A549 treated with Mapracorat at 1 μM for 4 hours (cell line): ENCODE measurements at places on chromosomes 6 and 20. TPM values are rescaled to one million over a fixed set of nuclear protein-coding genes. Genes with fewer than 3 reads are reported as not detected.

The DEFB110 gene
- not detected in 5 replicates for total RNA-seq

The PRSS35 gene
- total RNA-seq = 0.07 TPM in 1 of 5 replicates, not detected in the others

The MAP7 gene
- total RNA-seq = 18.8 to 23.9 TPM (median 21.7 TPM) in 5 replicates

The HELZ2 gene
- 15.8 to 24.2 TPM (median 22.2 TPM) in 5 replicates for total RNA-seq

The ZNF165 gene
- total RNA-seq = 0.58 to 1.2 TPM (median 0.74 TPM) in 5 replicates

The ETV7 gene
- total RNA-seq = 0.10 to 0.26 TPM (median 0.15 TPM) in 4 of 5 replicates, not detected in the other

The CD93 gene
- not detected in 5 replicates for total RNA-seq

The ACSS1 gene
- total RNA-seq = 11.5 to 17.1 TPM (median 15.7 TPM) in 5 replicates

The GPX5 gene
- not detected in 5 replicates for total RNA-seq

The ESR1 gene
- total RNA-seq = 0.02 TPM in 1 of 5 replicates, not detected in the others

The SLC17A9 gene
- total RNA-seq = 0.06 to 0.18 TPM (median 0.09 TPM) in 3 of 5 replicates, not detected in the others

The EPPIN gene
- not detected in 5 replicates for total RNA-seq

The C2 gene
- total RNA-seq = 0.26 to 0.46 TPM (median 0.31 TPM) in 5 replicates

The OOEP gene
- not detected in 5 replicates for total RNA-seq

The OGFRL1 gene
- 4.7 to 6.5 TPM (median 5.6 TPM) in 5 replicates for total RNA-seq

The TCP11 gene
- total RNA-seq = not detected in 5 replicates

The MUCL3 gene
- total RNA-seq = 0.08 to 0.20 TPM (median 0.12 TPM) in 5 replicates

The PTCRA gene
- total RNA-seq = not detected in 5 replicates

The CALHM4 gene
- total RNA-seq = not detected in 5 replicates

The GSTA2 gene
- total RNA-seq = not detected in 5 replicates

The CTAGE9 gene
- total RNA-seq = not detected in 5 replicates

The E2F3 gene
- 11.2 to 12.5 TPM (median 11.8 TPM) in 5 replicates for total RNA-seq

The CFB gene
- 1.9 to 2.3 TPM (median 2.0 TPM) in 5 replicates for total RNA-seq

The TRIM40 gene
- total RNA-seq = not detected in 5 replicates

The MRPS26 gene
- total RNA-seq = 107 to 165 TPM (median 150 TPM) in 5 replicates

The PKIB gene
- 0.51 to 1.0 TPM (median 0.54 TPM) in 5 replicates for total RNA-seq

The AVP gene
- not detected in 5 replicates for total RNA-seq

The ANKS1A gene
- 5.0 to 7.6 TPM (median 6.8 TPM) in 5 replicates for total RNA-seq

The RBBP8NL gene
- total RNA-seq = 0.52 to 1.0 TPM (median 0.73 TPM) in 5 replicates

The FHL5 gene
- not detected in 5 replicates for total RNA-seq

The FAM210B gene
- 10.2 to 12.8 TPM (median 11.5 TPM) in 5 replicates for total RNA-seq

The SEMG2 gene
- not detected in 5 replicates for total RNA-seq

The TMEM244 gene
- not detected in 5 replicates for total RNA-seq

The NRSN2 gene
- 57.7 to 65.0 TPM (median 62.1 TPM) in 5 replicates for total RNA-seq

The FRK gene
- 1.1 to 1.3 TPM (median 1.2 TPM) in 5 replicates for total RNA-seq

The SLC17A2 gene
- total RNA-seq = not detected in 5 replicates

The FUT9 gene
- total RNA-seq = not detected in 5 replicates

The SLC22A16 gene
- not detected in 5 replicates for total RNA-seq

The GTF3C6 gene
- 88.5 to 101 TPM (median 96.2 TPM) in 5 replicates for total RNA-seq

The HAO1 gene
- not detected in 5 replicates for total RNA-seq

The IL17A gene
- total RNA-seq = not detected in 5 replicates

The RAB44 gene
- 0.03 to 0.06 TPM (median 0.04 TPM) in 4 of 5 replicates, not detected in the other for total RNA-seq

The PLG gene
- total RNA-seq = not detected in 5 replicates

The FOXF2 gene
- 17.3 to 24.3 TPM (median 23.1 TPM) in 5 replicates for total RNA-seq

The ALDH5A1 gene
- total RNA-seq = 6.0 to 7.9 TPM (median 7.1 TPM) in 5 replicates

The LSM2 gene
- 51.0 to 62.8 TPM (median 60.8 TPM) in 5 replicates for total RNA-seq

The MOG gene
- not detected in 5 replicates for total RNA-seq

The GGTLC1 gene
- total RNA-seq = not detected in 5 replicates

The EYS gene
- total RNA-seq = 0.02 to 0.18 TPM (median 0.15 TPM) in 3 of 5 replicates, not detected in the others

The LY6G5C gene
- 0.92 to 1.6 TPM (median 1.1 TPM) in 5 replicates for total RNA-seq

The SIRPD gene
- total RNA-seq = not detected in 5 replicates

The INSM1 gene
- not detected in 5 replicates for total RNA-seq

The PLN gene
- not detected in 5 replicates for total RNA-seq

The HDGFL1 gene
- total RNA-seq = not detected in 5 replicates
